ENCODE measurements at places on chromosomes 4 and X.

DNA sequence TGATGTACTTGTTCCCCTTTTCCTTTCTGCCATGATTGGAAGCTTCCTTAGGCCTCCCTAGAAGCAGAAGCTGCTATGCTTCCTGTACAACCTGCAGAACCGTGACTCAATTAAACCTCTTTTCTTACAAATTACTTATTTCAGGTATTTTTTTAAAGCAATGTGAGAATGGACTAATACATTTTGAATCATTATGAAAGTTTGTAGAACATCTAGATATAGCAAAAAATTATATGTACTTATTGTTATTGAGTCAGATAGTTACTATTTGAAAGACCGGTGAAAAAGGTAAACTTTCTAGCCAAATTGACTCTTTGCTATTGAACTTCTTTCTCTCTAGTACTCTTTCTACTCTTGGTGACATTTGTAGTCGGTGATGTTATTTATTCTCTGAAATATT lies 777.3 kb upstream of the GALNTL6 start:
- DNase-seq: no peak

DNA sequence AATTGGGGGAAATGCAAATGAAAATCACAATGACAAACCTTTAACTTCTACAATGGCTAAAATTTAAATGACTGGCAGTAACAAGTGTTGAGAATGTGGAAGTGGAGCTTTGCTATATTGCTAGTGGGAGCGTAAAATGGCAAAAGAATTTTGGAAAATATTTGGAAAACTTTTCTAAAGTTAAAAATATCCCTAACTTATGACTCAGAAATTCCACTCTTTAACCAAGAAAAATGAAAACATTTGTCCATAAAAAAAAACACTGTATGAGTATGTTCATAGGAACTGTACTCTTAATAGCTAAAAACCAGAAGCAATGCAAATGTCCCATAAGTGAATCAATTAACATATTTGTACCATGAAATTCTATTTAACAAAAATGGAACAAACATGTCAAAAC lies 3.6 kb downstream of the TBCK start:
- DNase-seq: no peak

- DNase-seq: peak; percentile 45
These were observed 78.1 kb downstream of the BMP15 start for GRCh38 chrX:50988649-50989048.

DNA sequence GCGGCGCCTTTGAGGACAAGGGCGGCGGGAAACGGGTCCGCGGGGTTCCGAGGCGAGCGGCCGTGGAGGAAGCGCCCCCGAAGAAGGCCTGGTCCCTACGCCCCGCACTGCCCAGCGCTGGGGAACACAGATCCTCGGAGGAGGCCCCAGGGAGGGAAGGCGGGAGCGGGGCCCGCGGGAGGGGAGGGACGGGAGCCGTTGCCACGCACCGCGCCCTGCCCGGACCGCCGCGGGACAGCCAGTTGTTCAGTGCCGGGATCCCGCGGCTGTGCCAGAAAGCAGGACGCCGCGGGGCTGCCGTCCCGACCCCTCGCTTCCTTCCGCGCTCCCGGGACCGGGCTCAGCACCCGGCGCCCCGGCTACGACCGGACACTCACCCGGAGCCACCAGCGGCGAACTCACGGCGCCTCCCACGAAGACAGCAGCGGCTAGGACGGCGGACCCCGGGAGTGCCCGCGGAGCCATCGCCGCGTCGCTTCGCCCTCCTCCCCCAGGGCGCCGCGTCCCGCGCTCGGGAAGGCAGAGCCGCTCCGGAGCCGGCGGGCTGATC lies 278 bp downstream of the RELL1 start:
- DNase-seq: no peak

GRCh38 chr4:118968005-118968404 lies 79.4 kb downstream of the SYNPO2 start:
- DNase-seq: no peak

GRCh38 chr4:165367040-165367439 lies 11.8 kb upstream of the CPE start:
- DNase-seq: no peak

- DNase-seq: no peak
These were observed 269.7 kb upstream of the PCDH7 start for GRCh38 chr4:30450474-30450873.

- DNase-seq: no peak
These were observed 1.5 kb downstream of the KLF8 start for GRCh38 chrX:56233682-56234081.

DNA sequence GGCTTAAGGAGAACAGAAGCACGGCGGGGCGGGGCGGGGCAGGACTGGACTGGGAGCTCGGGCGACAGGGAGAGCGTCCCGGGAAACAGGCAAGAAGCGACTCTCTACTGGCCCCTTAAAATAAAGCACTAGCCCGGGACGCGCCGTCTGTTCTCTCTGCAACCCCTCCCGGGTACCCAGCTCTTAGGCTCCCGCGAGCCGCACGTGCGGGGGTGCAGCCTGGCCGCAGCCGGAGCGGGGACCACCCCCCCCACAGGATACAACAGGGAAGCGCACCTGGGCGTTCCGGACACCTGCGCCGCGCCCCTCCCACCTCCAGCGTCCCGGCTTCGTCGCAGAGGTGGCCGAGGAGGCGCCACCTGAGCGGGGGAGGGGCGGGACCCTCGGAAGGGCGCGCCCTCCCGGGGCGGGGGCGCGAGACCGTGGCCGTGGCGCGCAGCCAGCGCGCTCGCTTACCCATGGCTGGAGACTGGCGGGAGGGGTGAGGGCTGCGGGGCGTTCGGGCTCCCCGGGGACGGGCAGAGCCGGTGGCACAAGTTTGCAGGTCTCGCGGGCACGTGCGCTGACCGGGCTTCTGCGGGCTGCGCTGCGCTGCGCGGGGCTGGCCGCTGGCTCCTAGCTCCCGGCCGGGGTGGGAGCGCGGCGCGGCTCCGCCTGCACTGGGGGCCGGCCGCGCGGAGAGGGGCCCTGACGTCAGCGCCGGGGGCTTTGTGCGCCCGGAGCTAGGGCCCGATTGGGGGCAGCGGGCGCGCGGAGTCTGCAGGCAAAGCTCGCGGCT lies 91.5 kb downstream of the GEMIN8 start:
- DNase-seq: peak; percentile 8

DNA sequence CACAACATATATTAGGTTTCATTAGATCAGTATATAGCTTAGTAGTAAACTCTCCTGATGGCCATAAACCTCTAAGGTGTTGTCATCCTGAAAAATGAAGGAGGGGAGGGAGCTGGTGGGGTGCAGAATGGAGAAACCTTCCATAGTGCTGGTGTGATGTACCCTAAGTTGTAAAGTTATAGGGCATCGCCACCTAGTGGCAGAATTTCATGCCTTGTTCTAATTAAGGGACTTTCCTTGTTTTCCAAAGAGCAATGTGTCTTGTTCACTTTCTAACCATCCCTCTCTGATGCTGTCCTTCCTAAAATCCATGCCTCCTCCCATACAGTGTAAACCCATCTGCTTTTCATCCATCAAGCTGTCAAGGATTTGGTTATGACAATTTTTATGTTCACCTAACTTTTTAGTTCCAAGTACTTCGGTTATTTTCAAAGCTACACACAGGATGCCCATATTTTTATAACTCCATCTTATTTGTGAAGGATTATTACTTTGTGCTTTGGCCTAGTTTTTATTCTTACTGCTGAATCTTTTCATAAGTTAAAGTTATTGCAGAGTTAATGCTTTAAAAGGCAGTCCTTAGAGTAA lies 4.5 kb downstream of the NBDY start:
- peak; percentile 53 for DNase-seq

GRCh38 chr4:182141061-182141460 lies 102.1 kb upstream of the TENM3 start:
- DNase-seq: no peak

DNA sequence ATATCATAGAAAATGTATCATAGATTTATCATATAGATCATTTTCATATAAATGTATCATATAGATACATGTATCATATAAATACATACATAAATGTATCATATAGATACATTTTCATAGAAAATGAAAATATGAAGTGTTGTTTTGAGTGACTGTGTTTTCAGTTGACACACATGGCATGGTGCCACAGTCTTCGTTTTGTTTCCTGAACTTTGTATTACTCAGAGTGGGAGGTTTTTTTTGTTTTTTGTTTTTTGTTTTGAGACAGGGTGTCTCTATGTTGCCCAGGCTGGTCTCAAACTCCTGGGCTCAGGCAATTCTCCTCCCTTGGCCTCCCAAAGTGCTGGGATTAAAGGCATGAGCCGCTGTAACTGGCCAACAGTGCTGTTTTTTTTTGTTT lies 3.9 kb downstream of the RBM10 start:
- peak; percentile 69 for DNase-seq

Data from lung microvascular endothelial cell (primary cell).